ENCODE measurements at places on chromosomes 5 and 9.

DNA sequence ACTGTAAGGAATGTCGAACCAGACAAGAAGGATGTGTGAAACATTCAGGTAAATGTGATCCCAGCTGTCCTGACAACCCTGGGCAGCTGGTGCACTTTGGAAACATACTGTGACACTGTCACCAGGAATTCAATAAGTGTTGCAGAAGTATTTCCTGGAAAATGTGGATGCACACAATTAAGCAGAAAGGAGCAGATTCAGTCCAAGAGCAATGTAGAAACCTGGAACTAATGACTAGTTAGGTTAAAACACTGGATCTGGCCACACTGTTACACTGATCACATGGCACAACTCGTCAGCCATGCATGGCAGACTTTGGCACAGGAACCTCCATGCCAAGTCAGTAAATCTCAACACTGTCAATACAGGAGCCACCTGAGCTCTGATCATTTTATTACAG, 109.0 kb downstream of the FAM174A start:
- no peak for DNase-seq

GRCh38 chr5:160486573-160486972, 64.9 kb downstream of the PTTG1 start:
- no peak for DNase-seq

GRCh38 chr5:100252944-100253343, 282.2 kb upstream of the FAM174A start:
- DNase-seq, result no peak

DNA sequence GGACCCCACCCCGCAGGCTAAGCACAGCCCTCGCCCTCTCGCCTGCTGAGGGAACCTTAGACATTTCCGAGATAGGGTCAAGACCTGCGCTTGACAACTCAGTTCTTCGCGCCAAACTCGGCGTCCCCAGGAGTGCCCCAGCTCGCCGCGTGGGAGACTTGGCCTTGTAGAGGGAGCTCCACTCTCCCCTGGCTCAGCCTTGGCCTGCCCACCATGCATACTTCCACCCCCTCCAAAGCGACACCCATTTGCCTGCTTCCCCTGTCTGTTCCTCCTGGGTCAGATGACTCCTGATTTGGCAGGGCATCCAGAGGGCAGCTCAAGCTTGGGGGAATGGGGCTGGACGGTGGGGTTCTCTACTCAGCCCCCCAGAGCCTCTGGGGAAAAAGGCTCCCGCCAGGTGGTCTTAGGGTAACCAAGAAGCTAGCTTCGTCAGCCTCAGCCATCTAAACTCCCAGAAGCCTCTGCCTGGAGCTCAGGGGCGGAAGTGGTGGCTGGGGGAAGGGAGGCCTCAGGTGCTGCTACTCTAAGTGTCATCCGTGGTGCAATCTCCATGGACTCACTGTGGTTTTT, 560 bp downstream of the DOCK2 start:
- peak; percentile 25 for DNase-seq

Measured in activated naive CD4-positive, alpha-beta T cell (primary cell).